ENCODE measurements at places on chromosomes 3 and 15.

GRCh38 chr15:70379938-70380883 is 282.5 kb upstream of the TLE3 start:
- DNase-seq, result no peak

DNA sequence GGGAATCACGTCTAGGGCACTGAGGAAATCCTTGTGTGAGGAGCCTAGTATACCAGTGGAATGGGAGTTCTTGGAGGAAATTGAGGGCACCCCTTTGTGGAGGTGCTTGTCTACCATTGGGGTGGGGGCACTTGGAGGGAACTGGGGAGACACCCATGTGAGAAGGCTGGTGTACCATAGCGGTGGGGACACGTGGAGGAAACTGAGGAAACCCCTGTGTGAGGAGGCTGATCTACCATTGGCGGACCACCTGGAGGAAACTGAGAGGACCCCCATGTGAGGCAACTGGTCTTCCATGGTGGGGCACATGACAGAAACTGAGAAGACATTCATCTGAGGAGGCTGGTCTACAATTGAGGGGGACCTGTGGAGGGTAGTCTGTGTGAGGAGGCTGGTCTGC is 164.5 kb downstream of the FBLN2 start:
- DNase-seq, result no peak

DNA sequence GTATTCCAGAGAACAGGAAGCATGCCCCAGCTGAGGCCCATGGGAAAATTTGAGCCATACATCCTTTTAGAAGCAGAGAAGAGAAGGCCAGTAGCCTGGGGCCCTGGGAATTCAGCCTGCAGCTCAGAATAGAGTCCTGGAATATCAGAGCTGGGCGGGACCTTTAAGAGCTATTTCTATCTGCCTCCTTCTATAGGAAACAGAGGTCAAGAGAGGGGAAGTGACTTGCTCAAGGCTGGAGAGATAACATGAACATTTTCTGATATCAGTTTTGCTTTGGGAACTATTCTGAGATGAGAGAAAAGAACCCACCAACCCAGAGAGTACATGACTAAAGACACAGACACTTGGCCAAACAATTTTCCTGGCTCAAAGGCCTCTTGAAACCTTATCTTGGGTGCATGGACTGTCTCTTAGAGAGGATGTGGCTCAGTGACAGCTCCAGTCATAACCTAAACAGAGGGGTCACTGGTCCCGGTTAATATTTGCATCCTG is 26.0 kb downstream of the MASP1 start:
- DNase-seq, result peak; percentile 38

DNA sequence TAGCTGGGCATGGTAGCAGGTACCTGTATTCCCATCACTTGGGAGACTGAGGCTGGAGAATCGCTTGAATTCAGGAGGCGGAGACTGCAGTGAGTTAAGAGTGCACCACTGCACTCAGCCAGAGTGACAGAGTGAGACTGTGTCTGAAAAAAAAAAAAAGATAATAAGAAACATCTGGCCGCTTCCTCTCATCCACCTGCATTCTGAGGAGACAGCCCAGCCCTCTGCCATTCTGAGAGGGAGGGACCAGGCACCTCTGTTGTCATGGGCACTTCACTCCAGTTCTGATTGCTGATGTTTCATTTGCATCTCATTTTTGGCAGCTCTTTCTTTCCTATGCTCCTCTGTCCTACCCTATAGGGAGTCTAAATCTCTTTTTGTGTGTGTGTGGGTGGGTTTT is 36.4 kb upstream of the GSK3B start:
- DNase-seq, result no peak

DNA sequence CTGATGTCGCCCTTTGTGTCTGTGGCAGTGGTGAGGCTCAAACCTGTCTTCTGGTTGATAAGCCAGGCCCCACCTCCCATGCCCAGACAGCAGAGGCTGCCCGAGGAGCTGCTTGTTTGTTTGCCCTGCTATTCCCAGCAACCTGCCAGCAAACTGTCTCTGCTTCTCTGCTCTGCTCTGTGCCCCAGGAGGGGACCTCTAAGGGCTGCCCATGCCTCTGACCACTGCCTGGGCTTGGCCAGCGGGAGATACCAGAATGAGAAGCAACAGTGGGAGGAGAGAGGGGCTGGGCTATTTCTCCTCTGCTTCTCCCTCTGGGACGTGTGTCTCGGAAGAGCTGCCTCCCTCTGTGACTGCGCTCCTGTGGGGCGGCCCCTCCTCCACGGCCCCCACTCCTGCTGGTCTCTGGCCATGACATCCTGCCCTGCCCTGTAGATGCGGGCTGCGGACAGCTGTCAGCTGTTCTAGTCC is 213.1 kb downstream of the RPLP1 start:
- DNase-seq, result no peak

DNA sequence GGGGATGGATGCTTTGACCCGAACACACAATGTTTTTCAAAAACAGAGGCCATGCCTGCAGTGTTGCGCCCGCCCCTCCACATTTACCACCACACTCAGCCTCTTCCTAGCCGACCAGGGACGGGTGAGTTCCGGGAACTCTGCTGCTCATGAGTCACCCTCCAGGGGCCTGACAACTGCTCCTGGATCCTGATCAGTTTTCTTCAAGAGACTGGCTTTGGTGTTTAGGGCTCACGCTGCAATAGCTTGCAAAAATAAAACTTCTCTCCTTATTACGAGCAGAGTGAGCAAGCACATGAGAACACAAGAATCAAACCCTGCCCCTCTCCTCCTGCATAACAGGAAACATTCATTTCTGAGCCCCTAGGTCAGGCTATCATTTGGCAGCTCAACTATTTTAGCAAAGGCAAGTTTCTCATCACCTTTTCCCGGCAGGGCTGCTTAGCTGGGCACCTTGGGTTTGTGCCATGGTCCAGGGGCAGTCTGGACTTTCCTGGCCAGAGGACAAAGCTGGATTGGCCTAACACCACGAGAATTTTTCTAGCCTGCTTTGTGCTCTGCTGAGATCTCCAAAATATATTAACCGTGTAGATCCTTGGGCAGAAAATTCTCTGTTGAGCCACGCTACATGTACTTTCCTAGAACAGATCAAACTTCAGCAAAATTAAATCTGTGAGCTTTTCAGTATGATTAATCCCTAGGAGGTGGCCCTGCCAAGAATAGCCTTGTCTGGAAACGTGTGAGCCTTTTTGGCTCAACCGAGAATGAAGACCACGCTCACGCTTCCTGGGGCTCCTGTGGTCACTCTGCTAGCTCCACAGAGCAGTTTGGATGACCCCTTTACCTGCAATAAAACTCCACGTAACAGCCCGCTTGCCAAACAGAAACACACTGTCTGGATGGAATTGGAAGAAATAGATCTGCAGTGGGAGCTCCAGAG is 52.7 kb upstream of the SPATA12 start:
- DNase-seq, result peak; percentile 84

GRCh38 chr15:41981371-41982132 is 9.2 kb upstream of the EHD4 start:
- peak; percentile 22 for DNase-seq

DNA sequence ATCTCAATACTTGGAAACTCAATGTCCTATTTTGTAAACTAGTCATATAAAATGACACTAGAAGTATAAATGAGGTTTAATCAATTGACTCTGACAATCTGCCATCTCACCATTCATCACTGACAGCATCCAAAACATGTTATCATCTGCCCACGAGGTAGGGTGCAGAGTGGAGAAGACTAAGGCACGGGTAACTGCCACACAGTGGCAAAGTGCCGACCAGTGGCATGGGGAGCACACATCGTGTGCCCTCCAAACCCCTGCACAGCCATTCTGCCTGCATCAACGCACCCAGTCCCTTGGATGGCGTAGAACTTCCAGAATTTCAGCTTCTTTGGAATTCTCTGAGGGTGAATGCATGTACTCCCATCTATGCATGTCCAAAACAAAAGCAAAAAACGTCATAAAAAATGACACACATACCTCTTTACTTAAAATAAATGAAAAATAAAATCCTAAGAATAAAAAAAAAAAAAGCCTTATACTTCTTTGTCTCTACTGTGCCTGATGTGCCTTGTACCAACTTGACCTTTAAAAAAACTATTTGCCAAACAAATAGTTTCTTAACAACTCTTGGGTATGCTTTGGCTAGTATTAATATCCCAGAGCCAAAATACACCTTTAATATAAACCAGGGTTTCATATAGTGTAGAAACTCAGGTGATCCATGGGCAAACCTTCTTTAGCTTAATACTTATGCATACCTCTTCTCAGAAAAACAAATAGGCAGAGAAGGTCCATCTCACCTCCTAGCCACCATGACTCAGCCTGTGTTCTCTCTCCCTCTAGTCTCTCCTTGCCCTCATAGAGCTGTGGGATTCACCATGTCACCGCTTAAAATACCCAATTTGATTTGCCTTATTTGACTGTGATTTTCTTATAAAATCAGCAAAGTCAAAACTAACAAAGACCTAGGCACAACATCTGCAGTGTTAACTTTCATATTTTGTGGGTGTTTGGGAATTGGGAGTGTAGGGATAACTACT is 12.7 kb downstream of the CPOX start:
- DNase-seq, result no peak

- no peak for DNase-seq
These were observed 3.7 kb downstream of the SEC22C start for GRCh38 chr3:42578054-42578453.

DNA sequence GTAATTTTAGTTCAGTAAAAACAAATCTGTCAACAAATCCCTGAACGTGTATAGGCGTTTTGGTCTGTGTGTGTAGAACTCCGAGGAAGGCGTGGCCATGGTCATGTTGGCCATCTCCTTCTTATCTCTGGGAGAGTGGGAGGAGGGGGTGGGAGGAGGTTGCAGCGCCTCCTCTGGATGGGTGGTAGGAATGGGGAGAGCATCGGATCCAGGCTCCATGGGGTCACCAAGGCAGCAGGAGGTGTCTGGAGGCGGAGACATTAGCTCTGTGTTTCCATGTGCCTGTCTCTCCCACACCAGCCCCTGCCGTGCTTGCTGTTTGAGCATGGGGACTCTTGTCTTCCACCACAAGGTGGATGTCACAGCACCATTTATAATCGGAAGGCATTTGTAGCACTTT is 34.5 kb upstream of the TRPM1 start:
- no peak for DNase-seq

DNA sequence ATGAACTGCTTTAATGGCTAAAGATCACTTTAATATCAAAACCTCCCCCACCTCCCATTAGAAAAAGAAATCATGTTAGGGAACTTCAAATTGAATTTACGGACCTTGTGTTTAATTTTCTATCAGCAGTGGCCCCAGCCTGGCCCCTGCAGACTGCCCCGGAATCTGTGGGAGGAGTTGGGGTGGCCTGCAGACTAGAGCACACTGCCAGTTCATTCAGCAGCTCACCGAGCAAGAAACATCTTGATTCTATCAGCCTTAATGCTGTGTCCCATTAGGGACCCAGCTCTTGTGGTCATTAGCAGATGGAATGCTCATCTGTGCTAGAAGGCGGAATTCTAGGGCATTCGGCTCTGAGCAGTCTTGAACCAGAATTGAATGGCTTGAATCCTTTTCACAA is 54.2 kb downstream of the FLNB start:
- DNase-seq, result peak; percentile 30

DNA sequence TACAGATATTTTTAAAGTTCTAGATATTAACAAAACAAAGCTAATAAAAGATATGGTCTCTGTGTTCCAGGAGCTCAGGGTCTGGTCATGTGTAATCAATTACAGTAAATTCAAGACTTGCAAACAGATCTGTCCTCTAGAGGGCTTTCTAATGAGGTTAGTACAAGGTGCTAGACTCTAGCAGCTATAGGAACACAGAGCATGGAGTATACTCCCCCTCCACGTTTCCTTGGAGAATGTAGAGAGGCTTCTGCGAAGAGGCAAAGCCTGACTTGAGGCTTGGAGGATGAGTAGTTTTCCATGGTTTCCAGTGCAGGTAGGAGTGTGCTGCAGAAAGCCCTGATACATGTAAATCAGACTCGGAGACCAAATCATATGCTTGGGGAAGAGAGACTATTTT is 32.7 kb upstream of the DLG1 start:
- no peak for DNase-seq

DNA sequence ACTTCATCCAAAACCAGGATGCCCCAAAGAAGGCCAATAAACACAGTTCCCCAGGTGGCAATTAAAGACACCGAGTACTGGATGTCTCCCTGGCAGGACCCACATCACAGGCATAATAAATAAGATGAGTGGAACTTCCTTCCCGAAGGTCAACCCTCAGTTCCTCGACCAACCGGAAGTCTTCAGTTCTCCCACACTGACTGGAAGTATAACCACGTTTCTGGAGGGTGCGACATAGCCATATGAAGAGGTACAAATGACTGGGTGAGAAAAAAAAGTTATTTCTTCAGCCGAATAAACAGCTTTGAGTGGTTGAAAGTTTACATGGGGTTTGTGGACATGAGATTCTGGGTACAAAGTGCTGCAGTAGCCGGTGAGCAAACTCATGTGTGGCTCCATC is 34.6 kb upstream of the MUC13 start:
- no peak for DNase-seq

GRCh38 chr3:175356899-175357324 is 497.8 kb downstream of the NAALADL2 start:
- DNase-seq, result peak; percentile 8

- no peak for DNase-seq
These were observed 3.0 kb upstream of the APH1B start for GRCh38 chr15:63274427-63274826.

- no peak for DNase-seq
These were observed 34.2 kb upstream of the SPTBN5 start for GRCh38 chr15:41928100-41928499.

DNA sequence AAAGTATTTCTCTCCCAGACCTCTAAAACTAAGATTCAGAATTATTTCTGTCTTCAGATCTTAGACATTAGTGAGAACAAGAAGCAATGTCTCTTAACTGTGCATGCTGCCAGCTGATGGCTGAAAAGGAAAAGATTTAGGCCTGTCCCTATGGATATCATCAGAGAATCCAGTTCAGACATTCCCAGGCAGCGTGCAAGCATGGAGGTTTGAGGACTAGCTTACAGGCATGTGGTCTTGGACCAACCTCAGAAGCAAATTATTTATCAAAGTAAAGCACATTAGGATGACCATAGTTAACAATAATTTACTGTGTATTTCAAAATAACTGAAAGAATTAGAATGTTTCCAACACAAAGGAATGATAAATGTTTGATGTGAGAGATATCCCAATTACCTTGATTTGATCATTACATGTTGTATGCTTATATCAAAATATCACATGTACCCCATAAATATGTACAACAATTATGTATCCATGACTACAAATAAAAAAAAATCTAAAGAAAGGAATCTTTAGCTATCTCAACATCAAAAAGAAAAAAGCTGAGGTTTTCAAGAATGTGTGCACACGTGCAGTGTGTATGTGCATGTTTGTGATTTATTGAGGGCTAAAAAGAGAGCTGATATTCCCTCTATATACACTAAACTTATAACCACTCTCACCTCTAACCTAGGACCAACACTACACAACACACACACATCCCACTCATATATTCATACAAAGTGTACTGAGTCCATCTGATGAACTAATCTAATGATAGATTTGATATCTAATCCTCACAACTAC is 108.9 kb upstream of the THBS1 start:
- no peak for DNase-seq

GRCh38 chr3:53274938-53275605 is 19.2 kb upstream of the TKT start:
- DNase-seq, result no peak

DNA sequence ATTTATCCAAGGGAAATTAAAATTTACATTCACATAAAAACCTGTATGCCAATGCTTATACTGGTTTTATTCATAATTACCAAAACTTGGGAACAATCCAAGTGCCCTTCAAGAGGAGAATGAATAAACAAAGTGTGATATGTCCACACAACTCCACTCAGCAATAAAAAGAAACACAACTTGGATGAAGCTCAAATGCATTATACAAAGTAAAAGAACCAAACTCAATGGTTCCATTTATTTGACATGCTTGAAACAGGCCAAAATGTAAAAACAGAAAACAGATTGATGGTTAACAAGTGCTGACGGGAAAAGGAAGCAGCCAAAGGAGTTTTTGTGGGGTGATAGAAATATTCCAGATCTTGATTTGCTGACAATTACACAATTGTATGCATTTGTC is 23.5 kb downstream of the OCA2 start:
- DNase-seq, result no peak
